ENCODE measurements at places on chromosomes 16 and 17.

GRCh38 chr17:57536289-57536688 is 208.8 kb downstream of the CCDC182 start:
- no peak for DNase-seq

- peak; percentile 99 for DNase-seq
These were observed 1.2 kb upstream of the MT2A start for GRCh38 chr16:56607109-56607618.

DNA sequence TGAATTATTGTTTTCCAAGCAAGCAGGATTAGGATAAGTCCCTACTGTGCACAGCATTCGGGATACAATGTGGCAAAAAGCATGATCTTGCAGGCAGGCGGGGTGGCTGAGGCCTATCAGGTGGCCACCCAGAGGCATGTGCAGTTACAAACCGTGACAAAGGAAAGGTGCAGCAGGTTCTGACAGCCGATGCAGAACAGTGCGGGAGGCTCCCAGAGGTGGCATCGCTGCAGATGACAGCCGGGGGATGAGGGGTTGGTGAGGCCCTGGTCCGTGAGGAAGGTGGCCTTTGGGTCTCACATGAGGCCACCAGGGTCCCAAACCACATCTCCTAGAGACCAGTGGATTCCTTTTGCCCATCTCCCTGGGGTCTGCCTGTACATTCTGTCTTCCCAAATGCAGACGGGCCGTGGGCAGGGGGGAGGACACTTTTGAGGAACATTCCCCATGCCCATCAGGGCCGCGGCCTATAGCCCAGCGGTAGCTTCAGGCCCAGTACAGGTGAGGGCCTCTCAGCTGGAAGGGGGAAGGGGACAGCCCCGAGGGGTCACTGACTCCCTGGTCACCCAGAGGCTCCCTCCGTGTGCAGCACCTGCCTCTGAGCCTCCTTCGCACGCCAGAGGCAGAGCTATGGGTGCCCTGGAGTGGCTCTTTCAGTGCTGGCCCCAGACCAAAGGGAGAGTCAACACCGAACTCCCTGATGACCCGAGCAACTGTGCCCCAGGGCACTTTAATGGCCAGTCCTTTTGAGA is 85.1 kb downstream of the SOCS1 start:
- DNase-seq: no peak

- DNase-seq: no peak
These were observed 143.4 kb downstream of the HS3ST4 start for GRCh38 chr16:25835126-25835525.

DNA sequence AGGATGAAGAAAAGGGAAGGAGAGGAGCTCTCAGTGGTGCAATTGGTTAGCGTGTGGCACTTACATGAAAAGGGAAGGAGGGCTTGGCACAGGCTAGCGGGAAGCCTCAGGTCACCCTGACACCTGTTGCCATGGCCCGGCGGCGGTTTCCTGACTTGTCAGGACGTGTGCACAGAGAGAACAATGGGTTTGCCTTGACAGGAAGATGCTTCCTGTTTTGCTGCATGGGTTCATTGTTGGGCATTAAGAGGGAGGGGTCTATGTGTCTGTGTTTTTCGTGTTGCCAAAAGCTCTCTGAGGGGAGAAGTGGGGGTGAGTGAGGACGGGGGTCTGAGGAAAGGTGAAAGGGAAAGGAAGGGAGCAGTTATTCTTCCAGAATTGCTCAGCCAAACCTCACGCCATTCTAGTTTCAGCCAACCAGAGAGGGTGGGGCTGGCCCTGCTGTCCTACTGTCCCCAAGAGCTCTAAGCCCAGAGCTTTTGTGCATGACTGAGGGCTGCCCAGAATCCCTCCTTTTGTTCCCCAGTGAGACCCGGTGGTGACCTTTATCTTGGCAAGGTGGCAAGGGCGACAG is 17.1 kb upstream of the CCR7 start:
- DNase-seq: no peak

DNA sequence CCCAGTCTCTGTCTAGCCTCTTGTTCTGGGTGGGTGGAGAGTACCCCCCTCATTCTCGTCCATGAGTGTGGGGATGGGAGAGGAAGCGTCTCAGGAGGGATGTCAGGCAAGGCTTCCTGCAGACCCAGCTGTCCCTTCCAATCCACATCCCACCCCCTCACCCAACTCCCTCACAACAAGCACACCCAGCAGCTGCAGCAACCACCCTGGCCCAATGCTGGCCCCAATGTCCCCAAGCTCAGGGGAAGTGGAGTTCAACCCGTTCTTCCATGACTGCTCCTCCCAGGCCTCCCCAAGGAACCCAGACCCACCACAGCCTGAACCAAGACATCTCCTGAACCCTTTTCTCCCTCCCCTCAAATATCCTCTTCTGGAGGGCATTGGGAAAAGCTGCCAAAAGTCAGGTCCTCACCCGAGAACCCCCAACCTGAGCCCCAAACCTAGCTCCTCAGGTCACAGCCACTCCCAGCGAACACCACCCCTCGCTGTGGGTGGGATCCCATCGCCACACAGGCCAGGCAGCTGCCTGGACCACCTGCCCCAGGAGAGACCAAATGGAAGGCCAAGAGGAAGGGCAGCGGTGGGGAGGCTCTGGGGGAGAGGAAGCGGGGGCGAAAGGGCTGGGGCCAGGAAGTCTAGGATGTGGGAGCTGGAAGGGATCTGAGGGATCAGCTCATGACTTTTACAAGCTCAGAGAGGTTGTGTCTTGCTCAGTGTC is 47.6 kb downstream of the FZD2 start:
- no peak for DNase-seq

DNA sequence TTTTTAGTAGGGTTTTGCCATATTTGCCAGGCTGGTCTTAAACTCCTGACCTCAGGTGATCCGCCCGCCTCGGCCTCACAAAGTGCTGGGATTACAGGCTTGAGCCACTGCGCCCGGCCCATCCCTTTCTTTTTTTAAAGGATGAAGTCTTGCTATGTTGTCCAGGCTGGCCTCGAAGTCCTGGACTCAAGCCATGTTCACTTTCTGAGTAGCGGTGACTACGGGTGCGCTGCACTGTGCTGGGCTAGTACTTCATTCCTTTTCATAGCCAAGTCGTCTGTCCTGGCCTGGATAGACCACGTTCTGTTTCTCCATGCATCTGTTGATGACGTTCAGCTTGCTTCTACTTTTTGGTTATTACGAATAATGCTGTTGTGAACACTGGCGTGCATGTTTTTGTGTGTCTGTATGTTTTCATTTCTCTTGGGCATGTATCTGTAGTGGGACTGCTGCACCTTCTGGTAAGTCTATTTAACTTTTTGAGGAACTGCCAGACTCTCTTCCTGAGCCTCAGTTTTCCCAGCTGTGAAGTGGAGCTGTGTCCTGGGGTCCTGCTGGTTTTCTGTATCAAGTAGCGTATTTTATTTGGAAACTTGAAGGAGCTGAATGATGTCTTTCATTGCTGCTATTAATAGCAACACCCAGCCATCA is 40.0 kb upstream of the GSE1 start:
- no peak for DNase-seq

- DNase-seq: peak; percentile 81
These were observed 2.6 kb upstream of the FMNL1 start for GRCh38 chr17:45218895-45219661.

DNA sequence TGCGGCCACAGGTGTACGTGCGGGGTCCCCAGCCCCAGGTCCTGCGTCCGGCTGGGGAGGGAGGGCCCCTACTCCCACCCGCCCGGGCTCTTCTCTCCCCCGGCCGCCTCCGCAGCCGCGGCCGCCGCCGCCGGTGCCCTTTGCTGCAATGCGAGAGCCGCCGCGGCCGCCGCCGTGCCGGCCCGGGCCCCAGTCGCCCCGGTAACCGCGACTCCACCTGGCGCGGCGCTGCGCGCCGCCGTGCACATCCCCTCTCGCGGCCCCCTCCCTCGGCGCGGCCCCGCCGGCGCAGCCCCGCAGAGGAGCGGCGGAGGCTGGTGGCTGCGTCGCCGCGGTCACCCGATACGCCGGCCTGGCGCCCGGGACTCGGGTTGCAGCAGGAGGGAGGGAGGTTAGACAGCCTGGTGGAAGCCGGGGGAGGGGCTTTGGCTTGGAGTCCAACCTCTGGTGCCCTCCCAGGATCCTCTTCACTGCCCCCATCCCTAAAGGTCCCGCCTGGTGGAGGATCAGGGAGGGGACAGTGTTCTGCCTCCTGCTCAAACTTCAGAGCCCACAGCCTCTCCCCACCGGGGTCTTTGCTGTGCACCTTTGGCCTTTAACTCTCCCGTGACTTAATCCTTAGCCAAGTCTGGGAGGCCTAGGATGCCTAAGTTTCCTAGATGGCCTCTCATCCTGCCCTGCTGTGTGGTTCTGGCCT is 32.9 kb downstream of the SRCIN1 start:
- DNase-seq: no peak

- no peak for DNase-seq
These were observed 179.1 kb downstream of the ABCC12 start for GRCh38 chr16:47976636-47977210.

DNA sequence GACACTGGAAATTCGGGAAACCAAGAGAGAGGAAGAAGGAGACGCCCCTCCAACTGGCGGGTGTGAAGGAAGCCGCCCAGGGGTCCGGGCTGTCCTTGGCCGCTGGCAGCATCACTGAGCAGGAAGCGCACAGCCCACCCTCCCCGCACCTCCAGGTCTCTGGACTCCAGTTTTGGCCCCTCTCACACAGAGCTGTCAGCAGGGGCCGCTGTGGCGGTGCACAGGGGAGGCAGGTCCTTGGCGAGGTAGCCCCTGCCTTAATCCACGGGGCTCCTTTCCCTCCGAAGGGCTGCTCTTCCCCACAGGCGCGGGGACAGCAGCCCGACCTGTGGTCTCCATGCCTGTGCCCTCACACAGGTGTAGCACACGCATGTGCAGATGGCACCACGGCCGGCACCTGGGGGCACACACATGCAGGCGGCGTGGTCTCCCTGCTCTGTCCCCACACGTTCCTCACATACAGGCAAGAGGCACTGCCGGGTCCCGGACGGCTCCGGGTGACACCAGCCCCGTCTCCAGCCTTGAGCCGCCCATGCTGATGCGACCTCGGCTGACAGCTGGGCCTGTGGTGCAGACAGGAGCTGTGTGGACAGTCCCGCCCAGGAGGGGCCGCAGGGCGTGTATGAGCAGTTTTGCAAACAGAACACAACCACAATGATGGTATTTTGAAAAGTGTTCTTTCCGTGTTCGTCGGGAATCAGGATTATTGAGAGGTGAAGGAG is 26.6 kb upstream of the CHMP6 start:
- no peak for DNase-seq

DNA sequence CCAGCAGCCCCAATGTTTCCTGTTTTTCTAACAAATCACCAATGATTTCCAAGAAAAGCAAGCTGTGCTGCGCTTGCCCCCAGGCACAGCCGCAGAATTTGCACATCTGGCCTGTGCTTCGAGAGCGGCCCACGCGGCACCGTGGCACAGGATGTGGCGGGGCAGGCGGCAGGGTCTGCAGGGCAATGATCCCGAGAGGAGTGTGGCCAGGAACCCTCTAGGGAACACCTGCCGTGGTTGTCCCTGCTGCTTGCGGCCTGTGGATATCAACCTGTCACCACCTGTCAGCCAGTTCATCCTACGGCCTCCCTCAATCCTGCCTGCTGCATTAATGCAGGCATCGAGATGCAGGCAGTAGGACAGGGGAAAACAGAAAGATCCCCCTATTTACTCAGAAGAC is 24.0 kb downstream of the PIK3R5 start:
- no peak for DNase-seq

GRCh38 chr16:11308493-11309283 is 27.6 kb upstream of the PRM1 start:
- DNase-seq: no peak

DNA sequence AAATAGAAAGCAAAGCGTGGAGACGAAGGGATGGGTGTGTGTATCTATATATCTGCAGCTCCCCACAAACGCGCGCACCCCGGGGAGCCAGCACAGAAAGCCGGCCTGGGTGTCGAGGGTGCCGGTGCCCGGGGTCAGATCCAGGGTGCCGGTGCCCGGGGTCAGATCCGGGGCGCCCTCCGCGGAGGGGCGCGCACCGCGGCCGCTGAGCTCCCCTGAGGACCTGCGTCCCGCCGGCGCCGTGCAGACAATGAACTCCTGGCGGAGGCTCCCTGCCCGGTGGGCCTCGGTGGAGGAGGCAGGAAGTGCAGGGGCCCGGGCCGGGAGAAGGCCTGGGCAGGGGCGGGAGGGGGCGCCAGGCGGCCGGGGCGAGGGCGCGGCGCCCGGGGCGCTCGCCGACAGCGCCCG is 1.1 kb downstream of the ZNF423 start:
- DNase-seq: no peak

DNA sequence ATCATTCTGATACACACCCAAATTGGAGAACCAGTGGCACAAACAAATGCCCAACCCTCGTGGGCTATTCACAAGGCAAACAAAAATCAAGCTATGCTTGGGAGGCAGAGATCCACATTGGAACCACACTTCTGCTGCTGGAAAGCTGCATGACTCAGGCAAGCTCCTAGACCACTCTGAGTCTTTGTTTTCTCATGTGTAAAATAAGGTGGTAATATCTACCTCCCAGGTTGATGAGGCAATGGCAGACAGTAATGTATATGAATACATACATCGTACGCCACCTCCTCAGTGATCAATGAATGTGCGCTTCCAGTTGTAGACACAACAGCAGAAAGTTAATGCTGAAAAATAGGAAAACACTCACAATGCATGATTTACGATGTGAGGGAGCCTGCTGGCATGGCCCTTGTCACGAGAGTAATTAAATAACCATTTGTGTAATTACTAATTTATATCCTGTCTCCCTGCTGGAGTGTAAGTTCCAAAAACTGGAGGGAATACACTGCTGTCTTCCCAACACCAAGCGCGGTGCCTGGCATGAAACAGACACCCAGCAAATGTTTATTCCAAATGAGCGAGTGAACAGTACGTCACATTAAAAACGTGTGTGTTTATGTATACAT is 69.9 kb upstream of the HSBP1 start:
- DNase-seq: no peak

DNA sequence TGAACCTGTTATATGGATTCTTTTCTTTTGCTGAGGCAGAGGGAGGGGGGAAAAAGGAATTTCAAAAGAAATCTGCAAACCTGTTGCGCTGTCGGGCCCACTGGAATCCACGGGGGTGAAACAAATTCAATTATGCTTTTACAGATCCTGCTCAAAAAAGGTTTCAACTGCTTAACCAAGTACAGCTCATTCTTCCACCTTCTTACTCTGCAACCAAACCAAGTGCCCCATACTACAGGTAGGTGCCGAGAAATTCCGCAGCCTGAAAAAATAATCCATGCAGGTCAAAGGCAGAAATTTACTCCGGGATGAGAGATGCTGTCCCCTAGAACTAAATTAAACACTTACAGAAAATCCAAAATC is 416 bp downstream of the RNF43 start:
- no peak for DNase-seq

DNA sequence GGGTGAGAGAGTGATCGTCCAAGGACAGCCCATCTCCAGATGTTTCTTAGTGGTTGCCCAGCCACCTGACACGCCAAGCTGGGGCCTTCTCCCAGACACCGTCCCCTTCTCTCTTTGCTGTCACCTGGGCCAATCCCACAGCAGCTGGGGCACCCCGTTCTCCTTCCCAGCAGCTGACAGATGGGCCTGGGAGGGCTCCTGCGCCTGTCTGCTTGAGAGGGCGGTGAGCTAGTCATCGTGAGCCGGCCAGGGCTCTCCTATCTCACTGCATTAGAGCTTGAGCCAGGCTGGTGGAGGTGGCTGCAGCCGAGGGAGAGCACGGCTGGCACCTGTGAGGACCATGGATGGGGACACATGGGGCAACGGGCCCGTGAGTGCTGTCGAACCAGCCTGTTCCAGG is 41.2 kb downstream of the RAB11FIP3 start:
- DNase-seq: no peak

- no peak for DNase-seq
These were observed 542 bp downstream of the SLC39A11 start for GRCh38 chr17:73091770-73092522.

- DNase-seq: peak; percentile 65
These were observed 3.6 kb upstream of the ZNF652 start for GRCh38 chr17:49365667-49366066.

Data from H4 (cell line).